ENCODE measurements at places on chromosomes 6 and 20.

GRCh38 chr6:81158956-81159355 lies 593.5 kb downstream of the TENT5A start:
- no peak for DNase-seq

DNA sequence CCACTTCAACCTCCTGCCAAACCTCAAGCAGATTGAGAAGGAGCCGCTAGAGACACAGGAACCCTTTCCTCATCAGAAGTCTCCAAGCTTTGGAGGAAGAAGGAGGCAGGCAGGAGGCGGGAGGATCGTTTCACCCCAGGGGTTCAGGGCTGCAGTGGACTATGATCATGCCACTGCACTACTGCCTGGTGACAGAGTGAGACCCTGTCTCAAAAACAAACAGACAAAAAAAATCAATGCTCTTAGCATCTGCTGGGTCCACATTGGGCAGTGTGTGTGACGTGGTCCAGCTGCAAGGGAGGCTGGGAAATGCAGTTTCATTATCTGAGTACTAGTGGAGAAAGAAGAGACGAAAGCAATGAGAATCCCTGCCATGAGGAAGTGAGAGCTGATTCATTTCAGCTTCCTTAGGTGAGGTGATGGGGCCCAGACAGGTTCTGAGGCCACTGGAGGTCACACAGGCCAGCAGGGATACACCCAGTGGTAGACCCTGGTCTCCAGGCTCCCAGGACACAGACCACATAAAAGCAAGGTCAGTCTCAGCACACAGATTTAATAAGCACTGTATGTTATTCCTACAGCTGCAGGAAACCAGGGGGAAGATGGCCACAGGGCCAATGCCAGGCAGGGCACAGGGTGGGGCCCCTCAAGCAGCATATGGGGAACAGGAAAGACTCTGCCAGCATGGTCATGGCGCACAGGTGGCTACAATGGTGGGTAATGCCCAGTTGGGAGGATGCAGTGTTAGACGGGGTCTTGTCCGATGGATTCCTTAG lies 4.3 kb downstream of the GFRA4 start:
- DNase-seq: no peak

GRCh38 chr6:101705866-101706265 lies 312.4 kb downstream of the GRIK2 start:
- no peak for DNase-seq

DNA sequence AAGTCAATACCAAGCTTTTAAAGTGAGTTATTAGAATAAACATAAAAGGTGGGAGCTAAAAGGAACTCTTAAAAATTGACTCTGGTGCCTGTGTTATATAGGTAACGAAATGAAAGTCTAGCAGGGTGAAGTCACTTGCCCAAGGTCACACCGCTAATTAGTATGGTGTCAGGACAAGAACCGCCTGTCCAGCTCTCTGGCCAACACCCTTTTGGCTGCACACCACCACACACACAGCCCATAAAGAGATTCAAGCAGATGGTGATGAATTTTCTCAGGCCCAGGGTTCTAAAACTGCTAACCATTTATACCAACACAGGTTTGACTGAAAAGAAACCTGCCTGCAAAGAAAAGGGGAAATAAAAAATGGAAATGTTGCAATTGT lies 20.2 kb downstream of the GFOD1 start:
- no peak for DNase-seq

DNA sequence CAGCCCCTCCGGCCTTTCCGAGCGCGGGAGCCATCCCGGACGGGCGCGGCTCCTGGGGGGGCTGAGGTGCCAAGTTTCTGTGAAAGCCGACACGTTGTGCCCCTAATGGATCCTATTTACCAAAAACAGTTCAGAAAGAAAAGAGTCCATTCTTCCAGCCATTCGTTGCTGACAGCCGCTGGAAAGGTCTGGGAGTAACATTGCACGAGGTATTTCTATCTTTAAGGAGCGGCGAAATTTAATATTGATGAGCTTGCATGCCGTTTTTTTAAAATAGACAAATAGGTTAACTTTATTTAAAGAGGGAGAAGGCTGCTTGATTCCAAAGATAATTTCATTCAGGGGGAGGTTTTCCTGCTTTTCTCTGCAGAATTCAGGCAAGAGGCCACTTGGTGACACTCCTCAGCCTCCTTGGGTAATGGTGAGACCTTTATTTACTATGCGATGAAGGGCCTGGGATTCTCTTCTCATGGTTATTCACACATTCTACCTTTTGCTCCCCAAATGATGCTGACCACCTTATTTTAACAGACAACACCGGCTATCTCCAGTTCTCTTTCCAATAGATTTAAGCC lies 988 bp downstream of the TIAM2 start:
- DNase-seq: no peak

- no peak for DNase-seq
These were observed 41.5 kb downstream of the SNRNP48 start for GRCh38 chr6:7631466-7631865.

- no peak for DNase-seq
These were observed 1075.0 kb upstream of the ADGRB3 start for GRCh38 chr6:67560068-67560467.

- no peak for DNase-seq
These were observed 229.1 kb downstream of the PLCB1 start for GRCh38 chr20:8361006-8361652.

GRCh38 chr20:53163486-53163885 lies 191.3 kb downstream of the TSHZ2 start:
- DNase-seq: no peak

GRCh38 chr6:131059486-131059885 lies 3.6 kb downstream of the EPB41L2 start:
- no peak for DNase-seq

DNA sequence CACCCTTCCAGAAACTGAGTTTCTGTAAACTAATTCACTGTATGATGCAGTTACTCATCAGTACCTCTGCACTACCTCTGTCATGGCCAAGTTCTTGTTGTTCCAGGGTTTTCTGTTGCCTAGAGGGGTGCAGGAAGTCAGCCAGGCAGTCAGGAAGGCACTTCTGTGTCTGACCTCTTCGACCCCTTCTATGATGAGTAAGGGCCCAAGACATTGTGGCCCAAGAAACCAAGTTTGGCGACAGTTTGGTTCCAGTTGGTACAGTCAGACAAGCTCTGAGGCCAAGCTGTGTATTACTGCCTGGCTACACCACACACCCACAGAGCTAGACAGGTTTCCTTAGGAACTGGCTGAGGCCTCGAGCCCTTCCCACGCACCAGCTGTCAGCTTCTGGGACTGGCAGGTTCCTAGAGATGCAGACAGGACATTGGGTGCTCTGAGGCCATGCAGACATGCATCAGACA lies 41.2 kb downstream of the TRAF3IP2 start:
- DNase-seq: no peak

- no peak for DNase-seq
These were observed 9.2 kb downstream of the SCP2D1 start for GRCh38 chr20:18822832-18823231.

DNA sequence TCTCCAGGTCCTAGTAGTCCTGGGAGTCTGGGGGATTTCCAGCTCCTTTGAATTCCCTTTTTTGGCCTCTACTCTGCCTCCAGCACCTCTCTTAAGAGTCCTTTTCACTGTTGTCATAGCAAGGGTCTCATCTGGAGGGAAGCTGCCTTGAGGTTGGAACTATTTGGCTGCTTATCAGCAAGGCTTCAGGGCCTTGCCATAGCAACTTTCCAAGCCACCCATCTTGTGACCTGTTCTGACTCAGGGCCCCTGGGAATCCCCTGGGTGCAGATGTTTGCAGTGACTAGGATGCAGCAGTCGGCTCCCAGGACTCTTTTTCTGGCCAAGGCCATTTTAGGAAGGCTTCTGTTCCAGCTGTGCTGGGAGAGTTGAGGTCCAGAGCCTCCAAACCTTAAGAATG lies 12.4 kb downstream of the PKIG start:
- no peak for DNase-seq

- DNase-seq: no peak
These were observed 51.2 kb downstream of the VAPB start for GRCh38 chr20:58440021-58440767.

GRCh38 chr20:6157345-6157744 lies 34.5 kb upstream of the FERMT1 start:
- no peak for DNase-seq

DNA sequence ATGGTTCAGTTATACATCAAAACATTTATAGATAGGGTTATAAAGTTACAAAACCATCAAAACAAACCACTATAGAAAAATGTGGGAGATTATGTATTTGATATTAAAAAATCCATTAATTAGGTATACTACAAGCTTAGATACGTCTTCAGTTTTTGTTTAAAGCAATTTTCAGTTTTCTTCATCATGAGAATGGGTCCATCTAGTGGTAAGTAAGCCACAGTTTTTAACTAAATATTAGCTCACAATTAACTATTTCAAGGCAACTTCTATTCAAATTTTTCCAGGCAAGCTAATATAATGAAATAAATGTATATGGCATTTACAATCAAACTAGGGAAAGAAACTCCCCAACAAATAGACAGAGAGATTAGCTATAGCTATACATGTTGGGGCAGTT lies 44.4 kb downstream of the RNGTT start:
- DNase-seq: no peak

DNA sequence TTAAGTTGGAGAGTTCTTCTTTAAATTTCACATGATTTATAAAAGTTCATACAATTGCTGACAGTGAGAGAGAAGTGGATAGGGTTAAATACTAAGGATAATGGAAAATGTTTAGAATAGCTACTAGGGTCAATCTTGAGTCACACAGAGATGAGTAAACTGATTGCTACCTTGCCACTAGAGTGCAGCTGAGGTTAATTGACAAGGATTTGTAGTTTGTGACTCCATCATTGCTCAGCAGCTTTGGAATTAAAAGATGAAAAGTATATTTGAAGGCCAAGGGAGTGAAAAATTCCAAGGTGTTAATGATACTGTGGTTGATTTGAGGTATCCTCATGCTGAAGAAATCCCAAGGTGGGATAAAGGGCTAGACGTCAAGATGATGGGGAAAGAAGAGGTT lies 524.0 kb downstream of the UTRN start:
- no peak for DNase-seq

GRCh38 chr6:1426416-1426815 lies 37.0 kb downstream of the FOXF2 start:
- no peak for DNase-seq

DNA sequence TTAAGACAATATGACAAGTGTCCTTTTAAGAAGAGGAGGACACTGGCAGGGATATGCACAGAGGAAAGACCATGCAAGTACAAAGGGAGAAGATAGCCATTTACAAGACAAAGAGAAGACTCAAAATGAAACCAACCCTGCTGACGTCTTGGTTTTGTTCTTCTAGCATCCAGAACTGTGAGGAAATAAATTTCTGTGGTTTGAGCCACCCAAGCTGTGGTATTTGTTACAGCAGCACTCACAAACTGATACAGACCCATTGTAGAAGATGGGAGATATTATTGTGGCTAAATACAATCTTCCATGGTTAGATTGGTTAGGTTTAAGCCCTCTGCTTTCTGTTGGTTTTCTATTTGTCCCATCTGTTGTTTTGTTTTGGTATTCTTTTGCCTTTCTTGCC lies 88.6 kb upstream of the SLC35F1 start:
- DNase-seq: no peak
